NCI-H2081 (cell line): ENCODE measurements at places on chromosomes 12 and 14.
A peak's percentile ranks its signal among the peaks of the same experiment; 100 is the strongest.

DNA sequence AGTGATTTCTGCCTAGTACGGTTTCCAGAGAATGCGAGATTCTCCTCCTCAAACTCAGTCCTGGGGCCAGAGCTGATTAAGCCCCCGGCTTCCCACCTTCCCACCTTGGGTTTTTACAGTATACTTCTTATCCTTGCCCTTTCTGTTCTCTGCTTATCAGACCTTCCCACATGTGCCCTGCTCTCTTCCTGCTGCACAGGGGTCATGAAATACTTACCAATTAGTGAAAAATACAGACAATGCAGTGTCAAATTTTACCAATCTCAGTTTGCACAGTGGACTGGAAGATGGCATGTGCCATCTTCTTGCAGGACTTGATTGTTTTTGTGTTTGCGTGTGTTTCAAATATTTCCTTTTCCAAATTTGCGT, 14.7 kb downstream of the SUSD6 start:
- no peak for DNase-seq

- no peak for DNase-seq
Measured at GRCh38 chr14:103164779-103165178, 41.5 kb downstream of the TNFAIP2 start.

GRCh38 chr12:2429032-2429431, 365.7 kb upstream of the FKBP4 start:
- DNase-seq: no peak

DNA sequence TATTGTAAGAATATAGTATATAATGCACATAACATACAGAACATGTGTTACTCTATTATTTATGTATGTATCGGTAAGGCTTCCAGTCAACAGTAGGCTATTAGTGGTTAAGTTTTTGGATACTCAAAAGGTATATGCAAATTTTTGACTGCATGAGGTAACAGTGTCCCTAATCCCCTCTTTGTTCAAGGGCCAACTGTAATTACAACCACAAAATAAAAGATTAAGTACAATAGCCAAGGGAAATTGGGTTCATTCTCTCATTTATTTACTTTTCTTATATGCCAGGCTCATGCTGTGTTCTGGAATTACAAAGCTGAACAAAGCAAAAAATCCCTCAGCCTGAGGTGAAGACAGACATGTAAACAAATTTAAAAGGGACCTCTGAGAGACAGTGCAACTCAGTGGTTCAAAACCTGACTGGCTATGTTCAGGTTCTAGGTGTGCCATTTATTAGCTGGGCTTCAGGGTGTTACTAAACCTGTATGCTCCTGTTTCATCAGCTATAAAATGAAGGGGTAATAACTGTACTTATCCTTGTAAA, 43.4 kb upstream of the TSPAN8 start:
- peak; percentile 82 for DNase-seq

DNA sequence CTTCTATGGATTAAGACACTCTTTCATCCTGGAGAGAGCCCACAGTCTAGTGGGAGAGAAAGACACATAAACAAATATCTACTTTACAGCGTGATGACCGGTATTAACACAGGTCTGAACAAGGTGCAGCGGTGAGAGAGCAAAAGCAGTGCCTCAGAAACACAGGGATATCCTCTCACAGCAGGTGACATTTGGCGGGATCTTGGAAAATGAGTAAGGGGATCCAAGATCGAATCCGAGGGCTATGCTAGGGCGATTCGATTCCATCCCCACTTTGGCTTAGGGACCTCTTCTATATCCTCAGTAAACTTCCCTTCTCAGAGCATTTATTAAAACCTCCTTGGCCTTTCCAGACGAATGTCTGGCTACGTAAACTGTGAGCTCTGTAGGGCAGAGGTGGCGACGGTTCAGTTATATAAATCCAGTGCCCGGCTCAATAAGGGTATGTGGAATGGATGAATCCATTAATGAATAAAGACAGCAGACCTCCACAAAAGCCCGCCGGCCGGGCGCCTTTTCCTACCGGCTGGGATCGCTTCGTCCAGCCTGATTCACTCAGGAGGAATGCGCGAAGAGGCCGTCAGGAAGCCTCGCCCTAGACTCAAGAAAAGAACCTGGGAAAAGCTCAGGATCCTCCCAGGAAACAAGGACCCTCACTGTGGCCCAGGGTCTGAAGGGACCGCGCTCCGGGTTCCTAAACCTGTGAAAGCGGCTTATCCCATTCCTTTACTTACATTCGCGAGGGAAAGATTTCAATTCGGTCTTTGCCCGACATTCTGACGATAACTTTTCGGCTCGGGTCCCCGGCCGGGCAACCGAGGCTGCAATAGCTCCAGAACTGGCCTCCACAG, 455 bp downstream of the ATP6V1D start:
- DNase-seq: peak; percentile 38

DNA sequence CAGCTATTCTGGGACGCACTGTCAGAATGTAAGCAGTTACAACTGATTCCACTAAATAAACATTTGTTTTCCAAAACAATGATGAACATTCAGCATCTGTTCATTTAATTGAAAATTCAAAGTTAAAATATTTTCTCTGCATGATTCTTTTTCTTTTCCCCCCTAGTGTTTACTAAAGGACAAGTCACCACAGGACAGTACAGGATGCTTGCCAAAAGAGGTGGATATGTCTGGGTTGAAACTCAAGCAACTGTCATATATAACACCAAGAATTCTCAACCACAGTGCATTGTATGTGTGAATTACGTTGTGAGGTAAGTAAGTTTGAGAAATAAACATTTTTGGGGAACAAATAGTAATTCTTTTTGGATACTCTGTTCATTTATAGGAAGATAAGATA, 28.2 kb upstream of the SNAPC1 start:
- DNase-seq: no peak

- no peak for DNase-seq
Measured at GRCh38 chr14:36509069-36509917, 10.7 kb downstream of the NKX2-1 start.

GRCh38 chr12:52355176-52355575, 12.1 kb downstream of the KRT85 start:
- DNase-seq: no peak

DNA sequence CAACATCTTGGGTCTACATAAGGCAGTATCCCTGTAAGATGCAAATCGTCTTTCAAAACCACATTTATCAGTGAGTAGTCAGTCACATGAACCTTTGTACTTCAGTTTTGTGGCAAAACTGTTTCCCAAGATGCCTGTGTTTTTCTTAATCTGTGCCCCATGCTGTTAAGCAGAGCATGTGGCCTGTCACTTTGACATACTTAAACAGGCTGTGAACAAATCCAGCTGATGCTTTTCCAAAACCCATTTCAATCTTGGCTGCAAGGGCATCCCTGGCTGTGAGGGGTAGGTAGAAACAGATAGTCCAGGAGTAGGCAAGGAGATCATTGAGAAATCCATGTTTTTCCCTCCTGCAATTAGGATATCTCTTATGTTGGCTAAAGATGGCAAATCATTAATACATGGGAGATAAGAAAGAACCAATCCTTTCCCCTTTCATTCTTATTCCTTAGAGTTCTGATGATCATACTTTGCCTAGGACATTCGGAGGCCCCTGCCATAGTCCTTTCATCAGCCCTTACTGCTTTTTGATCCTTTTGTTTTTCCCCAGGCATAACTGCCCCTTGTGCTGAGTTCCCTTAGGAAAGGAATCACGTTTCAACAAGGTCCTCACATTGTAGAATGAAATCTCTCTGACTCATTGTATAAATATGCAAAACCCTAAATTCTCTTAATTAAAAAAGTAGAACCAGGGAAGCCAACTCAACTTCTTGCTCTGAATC, 121.1 kb upstream of the EEA1 start:
- no peak for DNase-seq

DNA sequence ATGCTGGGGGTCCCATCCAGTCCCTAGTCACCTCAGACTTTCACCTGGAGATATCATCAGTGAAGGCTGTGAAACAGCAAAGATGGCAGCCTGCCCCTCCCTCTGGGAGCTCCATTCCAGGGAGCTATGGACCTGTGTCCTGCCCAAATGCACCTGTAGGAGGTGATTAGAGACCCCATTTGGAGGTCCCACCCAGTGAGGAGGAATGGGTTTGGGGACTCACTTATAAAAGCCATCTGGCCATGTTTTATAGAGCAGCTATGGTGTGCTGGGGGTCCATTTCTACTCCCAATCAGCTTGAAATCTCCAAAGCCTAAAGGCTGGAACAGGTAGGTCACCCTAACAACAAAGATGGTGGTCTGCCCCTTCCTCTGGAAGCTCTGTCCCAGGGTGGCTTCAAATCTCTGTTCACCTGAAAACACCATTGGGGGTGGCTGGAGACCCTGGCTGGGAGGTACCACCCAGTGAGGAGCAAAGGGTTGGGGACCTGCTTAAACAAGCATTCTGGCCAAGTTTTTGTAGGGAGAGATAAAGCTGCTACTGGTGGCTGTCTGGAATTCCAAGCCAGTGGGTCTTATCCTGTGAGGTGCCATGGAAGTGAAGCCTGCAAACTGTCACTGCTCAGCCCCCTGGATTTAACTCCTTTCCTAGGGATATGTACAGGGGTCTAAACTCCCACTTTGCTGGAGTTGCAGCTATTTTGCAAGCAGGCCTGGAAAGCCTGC, 182.3 kb downstream of the RASSF9 start:
- DNase-seq: no peak

GRCh38 chr12:124599074-124599999, 31.9 kb upstream of the NCOR2 start:
- no peak for DNase-seq

GRCh38 chr12:105083551-105084105, 630 bp downstream of the ALDH1L2 start:
- DNase-seq: no peak

DNA sequence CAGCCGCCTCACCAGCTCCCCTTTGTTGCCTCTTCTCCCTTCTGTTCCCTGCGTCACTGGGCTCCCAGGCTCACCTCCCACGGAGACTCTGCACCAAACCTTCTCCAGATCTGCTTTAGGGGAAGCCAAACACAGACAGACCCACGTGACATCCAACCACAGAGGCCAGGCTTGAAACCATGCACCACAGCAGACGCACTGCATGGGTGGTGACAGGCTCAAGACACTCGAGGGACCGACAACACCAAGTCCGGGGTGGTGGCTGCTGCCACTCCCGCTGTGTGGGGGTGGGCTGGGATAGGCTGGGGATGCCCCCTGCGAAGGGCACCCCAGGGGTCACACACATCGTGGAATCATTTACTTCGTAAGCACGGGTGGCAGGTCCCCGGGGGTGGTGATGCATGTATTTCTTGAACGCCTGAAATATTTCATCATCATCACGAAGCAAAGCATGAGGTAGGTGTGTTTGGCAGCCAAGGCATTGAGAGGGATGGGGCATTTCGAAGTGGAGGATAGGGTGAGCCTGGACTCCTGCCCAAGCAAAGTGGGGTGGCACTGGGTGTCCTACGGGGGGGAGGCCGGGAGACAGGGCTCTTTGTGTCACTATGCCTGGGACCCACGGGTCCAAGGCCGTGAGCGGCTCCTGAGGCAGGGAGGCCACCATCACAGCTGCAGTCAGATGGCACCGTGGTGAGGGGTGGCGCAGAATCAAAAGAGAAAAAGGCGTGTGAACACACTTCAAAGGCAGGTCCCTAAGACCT, 66.8 kb upstream of the RFLNA start:
- DNase-seq: no peak

- no peak for DNase-seq
Measured at GRCh38 chr14:34212172-34212929, 249.7 kb downstream of the SPTSSA start.

- DNase-seq: no peak
Measured at GRCh38 chr14:38063711-38064320, 143.9 kb upstream of the SSTR1 start.

GRCh38 chr12:989751-990660, 1.0 kb upstream of the ERC1 start:
- DNase-seq: peak; percentile 66

GRCh38 chr14:51020024-51020710, 74.7 kb downstream of the TRIM9 start:
- no peak for DNase-seq

- no peak for DNase-seq
Measured at GRCh38 chr12:63876980-63877379, 32.5 kb downstream of the SRGAP1 start.
